ENCODE measurements at places on chromosomes 13 and 19. TPM values are rescaled to one million over a fixed set of nuclear protein-coding genes. Genes with fewer than 3 reads are reported as not detected.

DNA sequence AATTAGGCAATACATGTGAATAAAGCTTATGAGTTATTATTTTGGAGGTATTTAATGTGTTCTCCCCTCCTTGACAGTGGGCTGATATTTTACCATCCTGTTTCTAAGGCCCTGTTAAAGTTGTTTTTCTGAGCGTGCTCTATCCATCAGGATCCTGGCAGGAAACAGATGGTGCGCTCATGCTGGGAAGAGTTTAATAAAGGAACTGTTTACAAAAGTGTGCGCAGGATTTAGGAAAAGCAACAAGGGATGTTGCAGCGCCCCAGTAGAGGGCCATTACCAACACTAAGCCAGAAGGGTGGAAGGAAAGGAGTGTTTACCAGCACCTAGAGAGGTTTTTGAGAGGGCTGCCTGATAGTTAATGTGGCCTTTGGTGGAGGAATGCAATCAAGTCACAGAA lies 374.5 kb downstream of the KCNRG start:
- peaks cover 7% of the 10 kb centered on the region for H3K4me1 ChIP-seq
- no peaks in the 10 kb centered on the region for H3K36me3 ChIP-seq
- peaks cover 14% of the 10 kb centered on the region for H3K27me3 ChIP-seq

DNA sequence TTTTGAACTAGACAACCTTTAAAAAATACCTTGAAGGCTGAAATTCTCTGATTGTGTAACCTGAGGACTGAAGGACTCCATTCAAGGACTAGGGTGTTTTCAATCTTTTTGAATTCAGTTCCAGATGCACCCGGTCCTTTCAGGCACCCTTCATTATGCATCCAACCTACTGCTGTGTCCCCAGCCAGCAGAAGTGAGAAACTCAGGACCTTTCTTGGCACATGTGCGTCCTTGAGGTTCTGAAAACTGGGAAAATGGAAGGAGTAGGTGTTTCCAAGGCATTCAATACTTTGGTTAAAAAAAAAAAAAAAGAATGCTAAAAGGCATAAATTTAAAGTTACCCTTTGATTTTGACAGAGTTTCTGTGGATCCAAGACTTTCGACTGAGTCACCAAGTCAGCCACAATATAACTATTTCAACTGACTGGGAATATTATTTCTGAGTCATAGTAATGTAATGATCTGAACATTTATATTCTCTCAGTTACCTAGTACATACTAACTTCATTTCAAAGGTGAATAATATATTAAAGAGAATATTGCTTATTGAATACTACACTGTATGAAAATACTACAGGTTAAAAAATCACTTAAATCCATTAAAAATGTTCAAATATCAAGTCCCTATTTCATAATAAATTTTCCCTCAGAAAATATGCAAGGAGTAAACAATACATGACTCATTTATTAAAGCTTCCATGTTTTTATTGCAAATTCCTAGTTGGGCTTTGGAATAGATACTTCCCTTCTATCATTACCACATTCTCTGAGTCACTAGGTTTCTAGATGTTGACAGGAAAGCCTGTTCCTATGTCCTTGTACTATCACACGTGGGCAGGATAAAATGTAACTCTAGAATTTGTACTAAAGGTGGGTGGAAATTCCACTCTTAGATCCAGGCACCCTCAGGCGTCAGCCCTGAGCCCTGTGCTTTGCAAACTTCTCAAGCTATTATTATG lies 2.4 kb upstream of the ITGBL1 start:
- peaks cover 23% of the 10 kb centered on the region for H3K27me3 ChIP-seq
- no peak overlapping the region for H3K4me3 ChIP-seq
- H3K4me1 ChIP-seq: peaks cover 1% of the 10 kb centered on the region
- DNase-seq: no peak

GRCh38 chr19:4576016-4576933 lies 16.8 kb upstream of the SEMA6B start:
- no peak overlapping the region for H3K4me3 ChIP-seq
- H3K27ac ChIP-seq: no peak overlapping the region
- H3K27me3 ChIP-seq: peaks cover 36% of the 10 kb centered on the region
- H3K36me3 ChIP-seq: no peaks in the 10 kb centered on the region
- DNase-seq: peak; percentile 79

GRCh38 chr19:389935-390289 lies 19.0 kb downstream of the C2CD4C start:
- no peak overlapping the region for H3K4me3 ChIP-seq
- no peak for DNase-seq
- no peak overlapping the region for H3K27ac ChIP-seq
- no peaks in the 10 kb centered on the region for H3K4me1 ChIP-seq
- peaks cover 24% of the 10 kb centered on the region for H3K27me3 ChIP-seq

Gene TMEM91
- 4.8 TPM for total RNA-seq

- H3K27me3 ChIP-seq: peaks cover 6% of the 10 kb centered on the region
- no peaks in the 10 kb centered on the region for H3K36me3 ChIP-seq
- DNase-seq: no peak
- H3K4me1 ChIP-seq: peaks cover 17% of the 10 kb centered on the region
- H3K4me3 ChIP-seq: no peak within 1 kb of the TSS
Measured at GRCh38 chr19:45160870-45161737, at the start of gene NKPD1. Gene NKPD1 (minus strand): TSS chr19:45160982. CDS start chr19:45160150, 832 bp downstream.

Gene HPN
- total RNA-seq: not detected

DNA sequence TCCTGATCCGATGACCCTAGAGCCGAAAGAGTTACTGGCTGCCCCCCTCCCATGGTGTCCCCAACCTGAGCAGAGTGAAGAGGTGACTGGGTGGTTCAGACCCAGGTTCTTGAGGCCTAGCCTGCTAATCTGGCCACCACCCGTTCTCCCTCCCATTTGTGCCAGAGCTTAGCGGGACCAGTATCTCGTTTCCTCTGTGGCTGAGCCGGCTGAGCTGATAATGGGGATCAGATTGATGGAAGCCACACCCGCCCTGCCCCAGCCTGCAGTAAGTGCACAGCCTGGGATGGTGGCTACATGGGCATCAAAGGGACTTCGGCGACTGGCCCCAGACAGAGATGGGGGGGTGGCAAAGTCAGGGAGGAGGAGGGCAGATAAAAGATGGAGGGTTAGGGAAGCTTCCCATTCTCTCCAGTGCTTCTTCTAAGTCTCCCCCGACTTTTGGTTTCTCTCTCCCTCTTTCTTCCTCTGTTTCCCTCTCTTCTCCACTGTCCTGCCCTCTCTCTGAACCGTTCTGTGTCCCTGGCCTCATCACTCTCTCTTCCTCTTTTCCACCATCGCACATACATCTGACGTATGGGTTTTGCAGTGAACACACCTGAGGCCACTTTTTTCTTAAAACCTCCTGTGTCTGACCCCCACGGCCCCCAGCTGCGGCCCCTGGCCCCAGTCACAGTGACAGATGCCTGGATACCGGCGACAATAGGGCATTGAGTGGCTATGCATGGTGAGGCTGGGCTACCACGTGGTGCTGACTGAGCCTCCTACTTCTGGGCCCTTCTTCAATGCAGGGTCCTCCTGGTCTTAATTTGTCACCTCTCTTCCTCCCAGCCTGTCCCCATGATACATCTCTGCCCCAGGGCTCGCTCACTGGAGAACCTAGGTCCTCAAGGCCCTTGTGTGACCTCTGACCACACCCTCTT lies 2.4 kb downstream of the ELAVL3 start:
- H3K4me3 ChIP-seq: no peak overlapping the region
- peaks cover 40% of the 10 kb centered on the region for H3K27me3 ChIP-seq

Gene TGFBR3L
- total RNA-seq: 7.7 TPM

DNA sequence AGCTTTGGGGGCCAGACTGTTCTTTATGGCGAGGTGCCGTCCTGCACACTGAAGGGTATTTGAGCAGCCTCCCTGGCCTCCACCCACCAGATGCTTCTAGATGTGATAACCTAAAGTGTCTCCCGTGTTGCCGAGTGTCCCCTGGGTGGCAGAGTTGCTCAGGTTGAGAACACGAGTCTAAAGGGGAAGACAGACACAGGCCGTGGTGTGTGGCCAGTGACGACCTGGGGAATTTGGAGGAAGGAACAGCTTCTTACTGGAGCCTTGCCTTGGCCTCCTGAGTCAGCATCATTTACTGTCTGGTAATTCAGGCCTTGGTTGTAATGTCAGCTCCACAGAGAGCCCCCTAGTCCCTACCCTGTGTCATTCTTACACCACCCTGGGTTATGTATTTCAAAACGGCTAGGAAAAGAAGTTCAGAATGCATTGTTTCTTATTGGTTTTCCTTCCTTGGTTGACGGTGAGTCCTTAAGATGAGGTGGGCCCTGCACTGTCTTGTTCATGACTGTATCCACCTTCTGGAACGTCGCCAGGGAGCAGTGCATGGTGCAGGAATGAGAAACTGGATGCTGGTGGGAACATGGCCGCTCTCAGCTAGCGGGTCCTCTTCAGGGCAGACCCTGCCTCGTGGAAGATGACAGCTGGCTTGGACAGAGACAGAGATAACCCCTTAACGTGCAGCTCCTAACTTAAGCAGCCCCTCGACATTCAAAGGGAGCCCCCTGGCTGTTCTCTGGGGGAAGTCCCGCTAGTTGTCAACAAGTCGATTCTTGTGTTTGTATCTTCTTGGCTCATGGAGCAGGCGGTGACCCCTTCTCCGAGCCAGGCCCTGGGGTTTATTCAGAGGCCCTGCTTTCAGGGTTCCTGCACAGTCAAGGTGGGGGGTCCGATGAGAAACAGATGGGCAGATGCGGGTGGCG lies 7.2 kb downstream of the SIN3B start:
- no peak for DNase-seq
- peaks cover 1% of the 10 kb centered on the region for H3K4me1 ChIP-seq
- peaks cover 19% of the 10 kb centered on the region for H3K36me3 ChIP-seq
- no peaks in the 10 kb centered on the region for H3K27me3 ChIP-seq
- H3K4me3 ChIP-seq: no peak overlapping the region

GRCh38 chr19:32337084-32337808 lies 8.2 kb upstream of the ZNF507 start:
- H3K4me3 ChIP-seq: no peak overlapping the region
- H3K27ac ChIP-seq: no peak overlapping the region
- H3K4me1 ChIP-seq: no peaks in the 10 kb centered on the region
- no peak for DNase-seq
- no peaks in the 10 kb centered on the region for H3K36me3 ChIP-seq
- H3K27me3 ChIP-seq: peaks cover 4% of the 10 kb centered on the region

- H3K4me1 ChIP-seq: no peaks in the 10 kb centered on the region
- H3K27me3 ChIP-seq: peaks cover 17% of the 10 kb centered on the region
- H3K36me3 ChIP-seq: no peaks in the 10 kb centered on the region
- no peak overlapping the region for H3K4me3 ChIP-seq
Measured at GRCh38 chr13:51311957-51312520, 27.5 kb upstream of the SERPINE3 start.

DNA sequence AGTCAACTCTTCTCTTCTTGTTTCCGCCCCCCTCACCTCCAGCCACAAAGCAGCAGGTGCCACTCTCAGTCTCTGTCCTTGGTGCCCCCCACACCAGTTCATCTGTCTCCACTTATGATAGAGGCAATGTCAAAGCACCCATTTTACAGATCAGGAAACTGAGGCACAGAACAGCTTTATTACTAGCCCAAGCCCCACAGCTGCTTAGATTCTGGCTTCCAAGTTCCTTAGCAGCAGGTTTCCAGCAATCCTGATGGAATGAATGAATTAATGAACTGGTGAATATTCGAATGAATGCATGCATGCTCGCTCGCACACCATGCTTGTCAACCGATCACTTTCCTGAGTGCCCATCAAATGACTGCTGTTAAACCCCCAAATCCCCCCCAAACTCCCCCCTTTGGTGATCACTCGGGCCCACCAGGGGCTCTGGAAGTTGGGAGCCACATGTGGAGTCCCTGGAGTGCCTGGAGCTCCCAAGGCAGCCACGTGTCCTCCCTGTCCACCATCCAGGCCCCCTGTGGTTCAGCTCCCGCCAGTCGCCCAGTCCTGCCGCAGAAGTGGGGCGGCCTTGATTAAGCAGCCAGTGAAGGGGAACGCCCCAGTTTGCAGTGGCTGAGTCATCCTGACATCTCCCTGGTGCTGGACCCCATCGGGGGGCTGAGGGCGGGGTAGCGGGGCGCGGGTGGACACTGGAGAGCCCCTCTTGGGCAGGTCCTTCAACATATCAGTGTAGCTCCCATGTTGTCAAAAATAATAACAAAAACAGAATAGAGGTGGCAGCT lies 6.8 kb downstream of the PTPRS start:
- no peak for DNase-seq
- no peaks in the 10 kb centered on the region for H3K36me3 ChIP-seq
- H3K4me3 ChIP-seq: no peak overlapping the region
- H3K4me1 ChIP-seq: peaks cover 6% of the 10 kb centered on the region

GRCh38 chr13:34883396-34883795 lies 58.7 kb upstream of the NBEA start:
- no peaks in the 10 kb centered on the region for H3K36me3 ChIP-seq
- H3K27me3 ChIP-seq: no peaks in the 10 kb centered on the region
- no peak overlapping the region for H3K27ac ChIP-seq

- no peaks in the 10 kb centered on the region for H3K27me3 ChIP-seq
- H3K4me3 ChIP-seq: no peak overlapping the region
- H3K36me3 ChIP-seq: peaks cover 12% of the 10 kb centered on the region
- peaks cover 67% of the 10 kb centered on the region for H3K4me1 ChIP-seq
- no peak overlapping the region for H3K27ac ChIP-seq
Measured at GRCh38 chr19:6596621-6597020, 5.7 kb upstream of the CD70 start.

Gene FCHO1
- total RNA-seq: 58.4 TPM

DNA sequence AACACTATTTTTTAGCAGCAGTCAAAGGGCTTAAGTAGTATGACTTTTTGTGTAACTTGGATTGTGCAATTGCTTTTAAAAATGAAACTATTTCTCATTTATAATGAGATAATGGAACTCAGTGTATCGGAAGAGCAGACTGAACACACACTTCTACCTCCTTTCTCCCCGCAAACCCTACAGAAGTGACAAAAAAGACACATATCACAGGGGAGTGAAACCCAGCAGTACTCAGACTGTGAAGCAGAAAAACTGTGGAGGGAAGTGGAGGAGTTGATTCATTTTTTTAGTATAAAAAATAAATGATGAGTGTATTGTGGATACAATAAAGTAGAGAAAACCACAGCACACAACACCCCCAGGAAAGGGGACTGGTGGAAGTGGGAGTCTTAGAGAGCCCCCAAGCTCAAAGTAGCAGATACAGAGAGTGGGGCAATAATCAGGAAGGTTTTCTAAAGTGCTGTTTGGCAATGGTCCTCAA lies 9.7 kb downstream of the LPAR6 start:
- H3K36me3 ChIP-seq: peaks cover 27% of the 10 kb centered on the region
- DNase-seq: peak; percentile 67
- H3K4me3 ChIP-seq: peak overlapping the region; percentile 60
- peak overlapping the region; percentile 84 for H3K27ac ChIP-seq
- H3K4me1 ChIP-seq: peaks cover 66% of the 10 kb centered on the region
- no peaks in the 10 kb centered on the region for H3K27me3 ChIP-seq

GRCh38 chr19:58305065-58305931 lies at the start of gene ERVK3-1:
Gene ERVK3-1 (plus strand): TSS chr19:58305377. CDS start chr19:58312169, 6,792 bp downstream.
- H3K4me1 ChIP-seq: peaks cover 39% of the 10 kb centered on the region
- H3K27ac ChIP-seq: peak within 1 kb of the TSS; percentile 100
- DNase-seq: peak; percentile 98
- peaks cover 77% of the 10 kb centered on the region for H3K36me3 ChIP-seq
- H3K4me3 ChIP-seq: peak within 1 kb of the TSS; percentile 99
- H3K27me3 ChIP-seq: no peaks in the 10 kb centered on the region

Gene TEX29
- total RNA-seq: 0.40 TPM

DNA sequence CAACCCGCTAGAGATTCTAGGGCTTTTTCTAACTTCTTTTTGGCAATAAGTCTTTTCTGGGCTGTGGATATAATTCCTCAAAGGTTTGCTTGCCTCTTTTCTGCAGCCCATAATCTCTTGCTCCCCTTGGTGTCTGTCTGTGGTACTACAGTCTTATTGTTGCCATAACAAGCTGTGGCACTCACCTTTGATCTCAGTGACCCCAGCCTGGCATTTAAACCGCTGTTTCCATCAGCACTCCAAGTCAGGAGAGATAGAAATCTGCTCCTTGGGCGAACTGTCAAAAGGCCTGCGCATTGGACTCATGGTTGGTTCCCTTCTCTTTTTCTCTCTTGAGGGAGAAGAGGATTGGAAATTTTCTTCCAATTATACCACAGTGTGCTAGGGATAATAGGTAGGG lies 14.5 kb upstream of the MPHOSPH8 start:
- peaks cover 5% of the 10 kb centered on the region for H3K27me3 ChIP-seq
- no peaks in the 10 kb centered on the region for H3K36me3 ChIP-seq
- H3K4me3 ChIP-seq: no peak overlapping the region
- no peaks in the 10 kb centered on the region for H3K4me1 ChIP-seq
